ENCODE measurements at places on chromosomes 5 and 9.

GRCh38 chr5:129125819-129126218 is 31.3 kb downstream of the ISOC1 start:
- no peak for DNase-seq

- DNase-seq, result no peak
Measured at GRCh38 chr9:1707291-1707690, 307.9 kb upstream of the SMARCA2 start.

DNA sequence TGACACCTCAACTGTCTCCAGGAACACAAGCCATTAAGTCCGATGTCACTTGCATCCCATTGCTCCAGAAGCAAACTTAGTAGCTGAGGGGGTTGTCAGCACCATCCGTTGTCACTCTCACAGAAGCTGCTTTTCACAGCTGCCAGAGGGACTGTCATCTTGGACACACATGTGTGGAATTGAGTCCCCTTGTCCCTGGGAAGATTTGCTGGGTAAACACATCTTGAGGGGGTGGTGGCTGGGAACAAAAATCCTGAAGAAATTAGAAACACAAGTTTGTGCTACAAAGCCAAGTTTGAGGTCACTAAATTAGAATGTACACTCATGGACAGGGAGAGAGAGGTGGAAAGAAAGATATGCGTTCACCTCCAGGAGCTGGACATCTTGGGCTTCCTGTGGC is 55.2 kb upstream of the ADRA1B start:
- no peak for DNase-seq

DNA sequence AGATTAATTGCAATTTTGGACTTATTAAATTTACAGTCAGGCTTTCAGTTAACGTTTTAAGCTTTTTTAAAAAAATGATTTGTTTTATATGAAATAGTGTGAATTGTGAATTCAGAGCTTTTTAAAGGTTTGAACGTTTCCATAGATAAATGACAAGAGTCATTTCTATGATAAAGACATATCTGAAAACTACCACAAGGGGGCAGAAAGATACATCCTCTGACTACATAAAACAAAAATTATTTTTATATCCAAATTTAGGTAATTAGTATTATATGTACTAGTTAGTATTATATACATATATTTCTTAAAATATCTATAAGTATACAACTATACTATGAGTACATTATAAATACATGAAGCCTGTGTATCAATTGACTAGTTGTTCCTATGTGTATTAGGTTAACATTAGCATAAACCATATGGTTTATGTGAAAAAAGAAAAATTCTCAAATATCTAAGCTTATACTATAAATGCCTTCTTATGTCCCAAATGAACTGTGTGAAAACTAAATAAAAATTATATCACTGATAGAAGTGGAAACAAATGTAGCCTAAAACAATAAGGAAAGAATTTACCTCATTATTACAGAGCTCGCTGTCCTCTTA is 155.2 kb downstream of the MEF2C start:
- DNase-seq, result no peak

- DNase-seq, result no peak
Measured at GRCh38 chr5:163163858-163164257, 273.5 kb upstream of the CCNG1 start.

- DNase-seq, result no peak
Measured at GRCh38 chr5:124825250-124825982, 79.0 kb upstream of the ZNF608 start.

- DNase-seq, result no peak
Measured at GRCh38 chr5:98504505-98504904, 269.0 kb upstream of the RGMB start.

- no peak for DNase-seq
Measured at GRCh38 chr9:98793031-98793430, 3.3 kb downstream of the ANKS6 start.

DNA sequence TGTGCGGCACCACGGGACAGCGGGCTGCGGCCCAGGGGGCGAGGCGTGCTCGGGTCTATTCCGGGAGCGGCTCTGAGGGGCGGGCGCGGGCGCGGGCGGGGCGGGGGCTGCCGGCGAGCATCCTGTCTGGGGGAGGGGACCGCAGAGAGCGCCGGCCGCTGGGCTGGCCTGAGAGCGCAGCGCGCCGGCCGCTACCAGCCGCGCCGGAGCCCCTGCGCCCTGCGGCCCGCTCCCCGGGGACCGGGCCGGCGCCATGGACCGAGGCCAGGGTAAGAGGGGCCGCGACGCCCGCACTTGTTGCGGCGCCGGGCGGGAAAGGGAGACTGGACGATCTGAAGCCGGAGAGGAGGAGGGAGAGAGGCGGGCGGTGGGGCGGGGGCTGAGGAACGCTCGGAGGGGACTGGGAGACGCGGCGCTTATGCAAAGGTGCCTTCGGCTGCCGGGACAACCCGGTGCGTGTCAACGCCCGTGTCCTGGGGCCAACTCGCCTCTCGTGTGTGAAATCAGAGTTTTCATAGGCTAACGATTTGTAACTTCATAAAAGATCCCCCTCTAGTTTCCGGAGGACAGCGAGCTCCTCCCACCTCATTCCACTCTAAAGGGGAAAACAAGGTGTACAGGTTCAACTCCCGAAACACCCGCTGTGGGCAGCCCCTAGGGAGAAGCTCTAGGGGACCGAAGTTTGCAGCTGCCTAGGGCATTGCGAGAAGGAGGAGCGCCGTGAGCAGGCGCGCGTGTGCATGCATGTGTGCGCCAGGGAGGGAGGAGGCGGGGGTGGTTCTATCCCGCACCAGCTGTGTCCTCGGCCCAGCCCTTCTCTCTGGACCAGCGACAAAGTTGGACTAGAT is at the start of gene AFAP1L1:
Gene AFAP1L1, plus strand, starts transcription at position 144 of the 848 bp plus-strand sequence. Its CDS starts 110 bp downstream, at position 254.
- DNase-seq, result no peak
